ENCODE measurements at places on chromosomes 2 and 18. TPM values are rescaled to one million over a fixed set of nuclear protein-coding genes. Genes with fewer than 3 reads are reported as not detected.

GRCh38 chr2:232315049-232315922 lies 63.3 kb upstream of the ALPP start:
- H3K27ac ChIP-seq, result peak overlapping the region; percentile 63
- H3K27me3 ChIP-seq, result no peaks in the 10 kb centered on the region
- DNase-seq, result peak; percentile 80
- H3K4me1 ChIP-seq, result no peaks in the 10 kb centered on the region
- no peaks in the 10 kb centered on the region for H3K36me3 ChIP-seq

DNA sequence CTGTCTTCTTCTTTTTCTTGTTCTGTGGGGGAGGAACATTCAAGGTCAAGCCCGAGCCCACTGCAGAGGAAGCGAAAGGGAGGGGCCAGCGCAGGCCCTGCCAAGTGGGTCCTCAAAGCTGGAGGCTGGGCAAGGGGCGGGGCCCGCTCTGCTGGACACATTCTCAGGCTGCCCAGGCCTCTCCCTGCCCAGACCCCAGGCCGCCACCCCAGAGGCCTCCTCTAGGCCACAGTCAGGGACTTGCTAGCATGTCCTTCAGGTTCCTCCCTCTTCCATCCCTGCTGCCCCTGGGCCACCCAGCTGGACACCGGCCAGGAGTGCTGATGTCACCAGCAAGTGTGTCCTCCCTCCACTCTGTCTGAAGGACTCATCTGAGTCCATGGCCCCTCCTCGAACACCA lies 44.1 kb downstream of the KIF1A start:
- H3K4me1 ChIP-seq, result no peaks in the 10 kb centered on the region
- H3K27me3 ChIP-seq, result no peaks in the 10 kb centered on the region
- no peak overlapping the region for H3K4me3 ChIP-seq
- H3K36me3 ChIP-seq, result no peaks in the 10 kb centered on the region

GRCh38 chr2:65075176-65075575 lies 19.0 kb downstream of the CEP68 start:
- H3K4me3 ChIP-seq, result no peak overlapping the region
- DNase-seq, result no peak
- peaks cover 49% of the 10 kb centered on the region for H3K4me1 ChIP-seq
- H3K27ac ChIP-seq, result peak overlapping the region; percentile 65
- H3K27me3 ChIP-seq, result no peaks in the 10 kb centered on the region
- peaks cover 63% of the 10 kb centered on the region for H3K36me3 ChIP-seq

DNA sequence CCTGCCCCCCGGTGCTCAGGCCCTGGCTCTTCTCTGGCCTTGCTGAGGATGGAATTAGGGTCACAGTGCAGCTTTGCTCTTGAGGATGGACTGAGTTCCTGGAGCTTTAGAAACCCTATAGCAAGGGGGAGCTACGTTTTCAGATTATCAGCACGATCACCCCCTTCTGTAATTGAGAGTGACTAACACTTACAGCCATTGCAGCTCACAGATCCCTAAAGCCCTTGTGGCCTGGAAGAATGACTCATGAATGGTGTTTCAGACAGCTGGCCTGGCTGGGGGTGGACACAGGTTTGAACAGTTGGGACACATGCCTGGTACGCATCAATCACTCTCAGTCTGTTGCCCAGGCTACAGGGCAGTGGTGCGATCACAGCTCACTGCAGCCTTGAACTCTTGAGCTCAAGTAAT lies 79.7 kb upstream of the IGFBP5 start:
- no peak overlapping the region for H3K4me3 ChIP-seq
- no peak overlapping the region for H3K27ac ChIP-seq
- H3K4me1 ChIP-seq, result peaks cover 15% of the 10 kb centered on the region
- DNase-seq, result peak; percentile 74
- no peaks in the 10 kb centered on the region for H3K36me3 ChIP-seq

GRCh38 chr2:85012431-85012830 lies 41.5 kb downstream of the KCMF1 start:
- DNase-seq, result no peak
- no peak overlapping the region for H3K27ac ChIP-seq
- no peak overlapping the region for H3K4me3 ChIP-seq

DNA sequence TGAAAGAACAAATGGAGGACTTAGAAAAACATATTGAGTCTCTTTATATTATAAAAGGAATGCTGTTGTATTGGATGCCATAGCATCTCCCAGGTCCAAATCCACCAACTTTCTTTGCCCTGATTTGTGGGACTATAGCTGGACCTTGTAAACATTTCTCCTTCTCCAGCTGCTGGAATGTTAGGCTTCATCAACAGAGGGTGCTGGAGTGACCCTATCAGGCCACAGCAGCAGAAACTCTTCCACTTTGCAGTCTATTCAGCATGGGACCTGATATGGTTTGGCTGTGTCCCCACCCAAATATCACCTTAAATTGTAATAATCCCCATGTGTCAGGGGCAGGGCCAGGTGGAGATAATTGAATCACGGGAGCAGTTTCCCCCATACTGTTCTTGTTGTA lies 138.4 kb upstream of the ARL4C start:
- H3K4me1 ChIP-seq, result peaks cover 8% of the 10 kb centered on the region
- DNase-seq, result no peak
- no peaks in the 10 kb centered on the region for H3K27me3 ChIP-seq
- no peak overlapping the region for H3K4me3 ChIP-seq
- no peak overlapping the region for H3K27ac ChIP-seq
- no peaks in the 10 kb centered on the region for H3K36me3 ChIP-seq

GRCh38 chr2:220445429-220446105 lies 818.1 kb downstream of the SLC4A3 start:
- H3K4me3 ChIP-seq, result no peak overlapping the region
- no peak for DNase-seq
- no peak overlapping the region for H3K27ac ChIP-seq
- no peaks in the 10 kb centered on the region for H3K4me1 ChIP-seq

- no peak overlapping the region for H3K4me3 ChIP-seq
- no peak overlapping the region for H3K27ac ChIP-seq
- H3K4me1 ChIP-seq, result no peaks in the 10 kb centered on the region
- no peaks in the 10 kb centered on the region for H3K27me3 ChIP-seq
Observed at GRCh38 chr2:196718419-196719109, 79.0 kb downstream of the CCDC150 start.

DNA sequence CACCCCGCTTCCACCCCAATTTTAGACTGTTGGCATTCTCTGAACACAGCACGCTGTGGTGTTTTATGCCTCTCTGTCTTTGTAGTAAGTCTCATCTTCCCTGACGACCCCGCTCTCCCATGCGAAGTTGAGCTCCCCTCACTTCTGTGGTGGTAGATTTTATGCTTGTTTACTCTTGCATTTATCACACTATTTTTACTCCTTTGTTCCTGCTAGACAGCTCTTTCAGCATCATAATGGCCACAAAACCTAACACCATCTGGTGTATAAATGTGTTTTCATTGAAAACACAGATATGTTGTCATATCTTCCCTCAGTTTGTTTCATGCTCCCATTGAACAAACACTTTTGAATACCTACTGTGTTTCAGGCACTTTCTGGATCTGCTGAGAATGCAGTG lies 57.1 kb downstream of the PKP4 start:
- no peak overlapping the region for H3K4me3 ChIP-seq
- no peak for DNase-seq
- H3K36me3 ChIP-seq, result no peaks in the 10 kb centered on the region
- H3K27me3 ChIP-seq, result no peaks in the 10 kb centered on the region

- H3K27ac ChIP-seq, result no peak overlapping the region
- H3K4me1 ChIP-seq, result no peaks in the 10 kb centered on the region
- H3K36me3 ChIP-seq, result no peaks in the 10 kb centered on the region
- H3K4me3 ChIP-seq, result no peak overlapping the region
Observed at GRCh38 chr2:84639751-84640150, 123.5 kb downstream of the DNAH6 start.

DNA sequence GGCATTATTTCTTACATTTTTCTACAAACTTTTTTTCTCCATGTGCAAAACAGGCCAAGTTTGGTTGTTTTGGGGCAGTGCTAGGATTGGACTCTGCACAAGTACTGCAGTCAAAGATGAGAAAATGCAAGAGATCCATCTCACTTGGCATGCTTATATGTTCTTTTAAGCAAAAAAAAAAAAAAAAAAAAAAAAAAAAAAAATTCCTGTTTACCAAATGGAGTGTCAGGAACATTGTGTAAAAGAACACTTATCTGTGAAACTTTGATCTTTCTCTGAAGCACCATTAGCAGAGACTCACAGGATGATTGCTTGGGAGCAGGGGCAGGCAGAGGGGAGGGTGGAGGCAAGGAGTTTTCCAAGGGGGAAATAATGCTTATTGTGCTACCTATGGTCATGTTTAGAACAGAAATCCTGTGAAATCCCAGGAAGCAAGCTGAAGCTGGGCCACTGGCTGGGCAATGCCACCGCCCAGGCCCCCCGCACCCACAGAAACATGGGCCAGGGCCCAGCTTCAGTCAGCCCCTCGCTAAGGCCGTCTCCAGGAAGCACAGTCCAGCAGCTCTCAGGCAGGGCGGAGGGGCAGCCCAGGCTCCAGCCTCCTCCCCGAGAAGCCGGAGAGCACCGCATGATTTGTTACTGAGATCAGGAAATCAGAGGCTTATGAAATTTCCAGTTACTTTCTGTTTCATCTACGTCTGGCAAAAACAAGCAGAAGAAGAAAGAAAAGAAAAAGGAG lies 229.4 kb downstream of the ZNF516 start:
- H3K36me3 ChIP-seq, result no peaks in the 10 kb centered on the region
- H3K27me3 ChIP-seq, result no peaks in the 10 kb centered on the region
- peak; percentile 87 for DNase-seq
- H3K4me1 ChIP-seq, result peaks cover 28% of the 10 kb centered on the region
- peak overlapping the region; percentile 83 for H3K27ac ChIP-seq

DNA sequence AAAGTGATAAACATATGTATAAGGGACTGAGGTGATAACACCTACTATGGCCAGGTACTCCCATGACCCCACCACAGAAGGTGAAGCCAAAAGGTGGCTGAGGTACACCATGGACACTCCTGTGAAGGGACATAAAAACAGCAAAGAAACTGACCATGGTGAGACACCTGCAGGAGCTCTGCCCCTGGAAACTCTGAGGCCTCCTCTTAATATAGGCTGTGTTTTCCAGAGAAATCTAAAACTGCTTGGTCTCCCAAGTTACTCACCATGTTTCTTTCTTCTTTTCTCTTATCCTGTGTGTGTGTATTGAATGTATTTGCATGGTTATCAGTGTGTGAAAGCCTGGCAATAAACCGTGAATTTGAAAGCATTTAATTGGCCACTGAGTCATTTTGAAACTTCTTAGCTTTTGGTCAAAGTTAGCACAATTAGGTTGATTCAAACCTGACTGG lies 739.3 kb upstream of the GCFC2 start:
- no peak overlapping the region for H3K4me3 ChIP-seq
- DNase-seq, result no peak
- H3K4me1 ChIP-seq, result no peaks in the 10 kb centered on the region

DNA sequence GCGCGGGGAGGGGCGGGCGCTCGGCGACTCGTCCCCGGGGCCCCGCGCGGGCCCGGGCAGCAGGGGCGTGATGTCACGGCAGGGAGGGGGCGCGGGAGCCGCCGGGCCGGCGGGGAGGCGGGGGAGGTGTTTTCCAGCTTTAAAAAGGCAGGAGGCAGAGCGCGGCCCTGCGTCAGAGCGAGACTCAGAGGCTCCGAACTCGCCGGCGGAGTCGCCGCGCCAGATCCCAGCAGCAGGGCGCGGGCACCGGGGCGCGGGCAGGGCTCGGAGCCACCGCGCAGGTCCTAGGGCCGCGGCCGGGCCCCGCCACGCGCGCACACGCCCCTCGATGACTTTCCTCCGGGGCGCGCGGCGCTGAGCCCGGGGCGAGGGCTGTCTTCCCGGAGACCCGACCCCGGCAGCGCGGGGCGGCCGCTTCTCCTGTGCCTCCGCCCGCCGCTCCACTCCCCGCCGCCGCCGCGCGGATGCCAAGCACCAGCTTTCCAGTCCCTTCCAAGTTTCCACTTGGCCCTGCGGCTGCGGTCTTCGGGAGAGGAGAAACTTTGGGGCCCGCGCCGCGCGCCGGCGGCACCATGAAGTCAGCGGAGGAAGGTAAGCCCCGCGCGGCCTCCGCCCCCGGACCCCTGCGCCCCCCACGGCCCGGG lies at the start of gene NFATC1:
Gene NFATC1, plus strand, starts transcription at position 170 of the 644 bp plus-strand sequence. Its CDS starts 295 bp downstream, at position 465.
- no peaks in the 10 kb centered on the region for H3K27me3 ChIP-seq
- peak within 1 kb of the TSS; percentile 61 for H3K4me3 ChIP-seq
- peaks cover 42% of the 10 kb centered on the region for H3K4me1 ChIP-seq
- peak within 1 kb of the TSS; percentile 96 for H3K27ac ChIP-seq

DNA sequence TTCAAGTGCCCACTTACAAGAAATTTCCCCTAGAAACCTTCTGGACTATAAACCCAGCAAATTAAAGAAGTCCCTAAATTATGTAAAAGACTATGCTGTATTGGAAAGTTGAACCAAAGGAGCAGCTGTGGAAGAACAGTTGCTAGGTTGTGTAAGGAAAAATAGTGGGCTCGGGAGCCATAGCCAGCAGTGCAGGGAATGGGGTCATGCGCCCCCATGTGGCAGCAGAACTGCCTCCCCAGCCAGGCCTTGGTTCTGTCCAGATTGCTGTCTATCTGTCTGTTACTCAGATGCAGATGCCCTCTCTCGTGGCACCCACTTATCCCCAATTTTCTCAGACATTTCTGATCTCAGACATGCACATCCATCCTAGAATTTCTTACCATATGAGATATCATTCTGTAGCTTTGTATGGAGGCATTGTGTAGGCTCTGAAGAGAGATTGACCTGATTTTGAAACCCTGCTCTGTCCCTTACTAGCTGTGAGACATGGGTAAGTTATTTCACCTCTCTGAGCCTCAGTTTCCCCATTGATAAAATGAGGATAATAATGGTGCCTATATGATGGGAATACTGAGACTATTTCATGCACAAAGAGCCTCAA lies 258.3 kb downstream of the SS18 start:
- no peaks in the 10 kb centered on the region for H3K36me3 ChIP-seq
- no peak overlapping the region for H3K4me3 ChIP-seq
- no peak for DNase-seq
- H3K27ac ChIP-seq, result no peak overlapping the region
- H3K4me1 ChIP-seq, result peaks cover 9% of the 10 kb centered on the region
- no peaks in the 10 kb centered on the region for H3K27me3 ChIP-seq

The COL6A3 gene
- total RNA-seq, result 233 TPM

The C2orf66 gene
- not detected for total RNA-seq

The C18orf54 gene
- 4.1 TPM for total RNA-seq

The REG3G gene
- not detected for total RNA-seq

The CCBE1 gene
- total RNA-seq, result 45.1 TPM

The PROC gene
- total RNA-seq, result not detected

The TANK gene
- total RNA-seq, result 45.7 TPM

The KLHL41 gene
- 3.2 TPM for total RNA-seq

The CPO gene
- 1.1 TPM for total RNA-seq

Data from sigmoid colon (tissue), 7 donors.